ENCODE measurements at places on chromosomes 3 and 15.
A peak's percentile ranks its signal among the peaks of the same experiment; 100 is the strongest.

GRCh38 chr3:156608601-156609514 lies 53.9 kb upstream of the SSR3 start:
- DNase-seq: no peak

DNA sequence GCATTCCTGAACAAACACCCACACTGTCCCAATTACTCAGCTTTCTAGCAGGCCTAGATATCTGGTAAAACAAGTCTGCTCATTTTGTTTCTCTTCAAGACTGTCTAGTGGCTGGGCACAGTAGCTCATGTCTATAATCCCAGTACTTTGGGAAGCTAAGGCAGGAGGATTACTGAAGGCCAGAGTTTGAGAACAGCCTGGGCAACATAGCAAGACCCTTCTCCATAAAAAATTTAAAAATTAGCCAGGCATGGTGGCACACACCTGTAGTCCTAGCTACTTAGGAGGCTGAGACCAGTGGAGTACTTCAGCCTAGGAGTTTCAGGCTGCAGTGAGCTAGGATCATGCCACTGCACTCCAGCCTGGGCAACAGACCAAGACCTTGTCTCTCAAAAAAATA lies 6.2 kb upstream of the PTPN23 start:
- DNase-seq: no peak

- no peak for DNase-seq
Measured at GRCh38 chr15:52805351-52806283, 15.5 kb upstream of the ONECUT1 start.

GRCh38 chr3:98731720-98732285 lies 31.3 kb upstream of the ST3GAL6 start:
- DNase-seq: no peak

GRCh38 chr3:112327371-112327951 lies 5.5 kb upstream of the CD200 start:
- no peak for DNase-seq

- DNase-seq: no peak
Measured at GRCh38 chr15:36951731-36952247, 148.6 kb downstream of the MEIS2 start.

DNA sequence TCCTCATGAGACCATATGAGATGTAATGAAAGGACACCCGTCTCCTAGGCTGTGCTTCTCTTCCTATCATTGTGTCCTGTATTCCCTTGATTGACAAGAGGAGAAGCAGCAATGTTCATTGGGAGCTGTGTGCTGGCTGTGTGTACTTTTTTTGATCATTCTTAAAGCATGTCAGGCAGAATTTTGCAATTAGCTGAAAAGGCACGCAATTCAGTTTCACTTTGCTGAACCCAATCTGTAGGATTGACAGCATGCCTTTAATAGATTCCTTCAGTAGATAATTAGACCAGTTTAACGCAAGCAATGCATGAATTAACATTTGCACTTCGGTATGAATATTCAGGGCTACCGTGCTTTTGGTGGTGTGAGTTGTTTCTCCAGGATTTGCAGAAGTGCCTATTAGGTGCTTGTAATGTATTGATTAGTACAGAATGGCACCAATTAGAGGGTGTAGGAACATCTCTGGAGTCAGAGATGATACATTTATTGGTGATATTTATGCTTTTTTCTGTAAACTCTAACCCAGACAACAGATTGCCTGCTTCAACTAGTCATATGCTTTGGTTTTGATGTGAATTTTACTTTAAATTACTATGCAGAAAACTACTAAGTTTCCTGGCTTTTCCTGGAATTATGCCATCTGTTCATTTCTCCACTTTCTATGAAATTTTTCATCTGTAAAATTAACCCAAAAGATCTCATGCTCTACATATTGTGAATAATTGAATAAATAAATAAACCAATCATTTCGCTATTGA lies 114.3 kb downstream of the NSUN3 start:
- DNase-seq: no peak

DNA sequence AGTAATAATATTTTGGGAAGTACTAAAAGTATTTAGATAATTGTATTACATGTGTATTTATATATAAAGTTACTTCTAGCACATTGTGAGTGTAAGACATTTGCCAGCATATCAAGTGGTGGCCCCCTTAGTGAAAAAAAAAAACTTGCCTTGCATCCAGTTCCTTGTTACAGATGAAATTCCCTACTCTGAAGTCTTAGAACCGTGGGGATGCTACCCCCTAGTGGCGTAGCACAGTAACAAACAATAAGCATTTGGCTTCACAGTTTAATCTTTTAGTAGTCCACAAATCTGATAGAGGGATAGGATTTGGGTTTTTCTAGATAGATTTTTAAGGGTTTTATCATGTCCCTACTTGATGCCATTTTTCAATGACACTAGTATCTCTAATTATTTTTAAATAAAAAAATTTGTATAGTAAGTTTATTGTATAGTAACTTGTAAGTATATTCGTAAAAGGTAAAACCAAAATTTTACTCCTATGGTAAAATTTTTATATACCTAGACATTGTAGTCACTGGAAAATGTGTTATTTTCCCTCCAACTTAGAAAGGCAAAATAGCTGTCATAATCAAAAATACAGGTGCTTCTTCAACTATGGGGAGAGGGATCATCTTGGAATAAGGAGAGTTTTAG lies 14.3 kb downstream of the SMC4 start:
- DNase-seq: no peak

- DNase-seq: peak; percentile 45
Measured at GRCh38 chr3:172040078-172040980, 951 bp downstream of the FNDC3B start.

Data from thoracic aorta (tissue), 2 donors.